Heart left ventricle (tissue), 16 donors: ENCODE measurements at places on chromosomes 2 and 18. TPM values are rescaled to one million over a fixed set of nuclear protein-coding genes. Genes with fewer than 3 reads are reported as not detected.

KCNF1 gene
- polyA plus RNA-seq: 0.22 TPM

ELOA2 gene
- not detected for polyA plus RNA-seq

IL36G gene
- polyA plus RNA-seq: not detected

C2orf81 gene
- polyA plus RNA-seq: 0.91 TPM

GLB1L gene
- polyA plus RNA-seq: 1.8 TPM

DNA sequence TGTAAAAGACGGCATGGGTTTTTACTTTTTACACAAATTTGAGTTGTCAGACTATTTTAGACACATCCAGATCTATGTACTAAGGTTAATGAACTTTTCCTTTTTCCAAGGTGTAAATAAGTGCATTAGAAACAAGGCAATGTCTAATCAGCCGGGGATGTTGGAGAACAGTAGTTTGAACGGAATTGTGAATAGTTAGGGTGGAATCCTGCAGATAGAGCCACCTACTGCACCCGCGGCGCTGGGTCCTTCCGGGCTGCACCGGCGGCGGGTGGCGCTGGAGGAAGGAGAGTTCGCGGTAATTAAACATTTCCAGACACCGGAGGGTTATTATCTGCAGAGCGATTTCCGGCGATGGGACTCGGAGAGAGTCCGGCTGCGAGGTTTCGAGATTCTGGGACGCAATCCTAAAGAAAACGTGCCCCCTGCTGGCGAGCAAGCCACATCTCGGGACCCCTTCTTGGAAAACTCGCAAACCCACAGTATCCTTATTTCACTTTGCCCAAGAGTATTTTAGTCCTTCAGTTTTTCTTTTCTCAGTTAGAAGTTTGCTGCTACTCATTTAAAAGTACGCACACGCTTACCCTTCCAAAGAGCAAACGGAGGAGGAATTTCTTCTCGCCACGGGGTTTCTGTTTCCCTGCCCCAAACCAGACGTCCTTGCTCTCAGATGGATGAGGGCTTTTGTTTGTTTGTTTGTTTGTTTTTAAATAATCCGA is 4.5 kb upstream of the OSR1 start:
- DNase-seq: peak; percentile 85

- DNase-seq: no peak
Measured at GRCh38 chr2:144694456-144694855, 174.5 kb upstream of the ZEB2 start.

DNA sequence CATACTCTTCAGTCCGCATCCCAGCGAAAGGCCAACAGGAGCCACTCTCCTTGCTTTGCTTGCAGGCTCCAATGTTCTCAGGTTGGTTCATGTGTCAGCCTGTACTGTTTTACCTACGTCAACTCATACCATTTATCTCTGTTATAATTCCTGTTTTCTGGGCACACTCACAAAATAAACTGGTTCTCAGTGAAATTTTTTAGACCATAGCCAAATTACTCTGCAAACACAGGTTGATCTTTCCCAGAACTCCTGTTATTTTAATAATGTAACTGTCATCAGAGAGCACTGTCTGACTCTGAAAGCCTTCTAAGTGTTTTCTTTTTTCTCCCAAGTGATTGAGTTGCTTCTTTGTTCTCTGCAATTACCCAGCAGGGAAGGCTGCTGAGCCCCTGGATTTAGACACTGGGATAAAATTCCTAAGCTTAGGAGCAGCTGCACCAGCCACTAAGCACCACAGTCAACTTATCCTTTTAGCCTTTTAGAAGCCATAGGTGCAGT is 111.6 kb upstream of the PIEZO2 start:
- DNase-seq: no peak

DNA sequence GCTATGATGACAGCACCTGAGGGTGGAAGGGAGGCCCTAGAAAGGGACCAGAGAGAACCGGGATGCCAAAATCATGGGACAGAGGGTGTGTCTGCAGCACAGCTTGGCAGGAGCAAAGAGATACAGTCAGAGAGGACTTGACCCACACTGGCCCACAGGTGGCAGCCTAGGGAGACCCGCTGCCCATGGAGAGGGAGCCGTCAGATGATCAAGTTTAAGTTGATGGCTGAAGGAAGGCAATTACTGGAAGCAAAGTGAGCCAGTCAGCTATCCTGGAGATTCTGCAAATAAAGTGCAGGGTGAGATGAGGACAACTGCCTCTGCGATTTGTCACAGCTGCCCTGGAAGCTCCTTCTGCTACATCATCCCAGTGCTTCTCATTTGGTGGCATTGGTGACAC is 74.0 kb downstream of the CMPK2 start:
- DNase-seq: no peak

DNA sequence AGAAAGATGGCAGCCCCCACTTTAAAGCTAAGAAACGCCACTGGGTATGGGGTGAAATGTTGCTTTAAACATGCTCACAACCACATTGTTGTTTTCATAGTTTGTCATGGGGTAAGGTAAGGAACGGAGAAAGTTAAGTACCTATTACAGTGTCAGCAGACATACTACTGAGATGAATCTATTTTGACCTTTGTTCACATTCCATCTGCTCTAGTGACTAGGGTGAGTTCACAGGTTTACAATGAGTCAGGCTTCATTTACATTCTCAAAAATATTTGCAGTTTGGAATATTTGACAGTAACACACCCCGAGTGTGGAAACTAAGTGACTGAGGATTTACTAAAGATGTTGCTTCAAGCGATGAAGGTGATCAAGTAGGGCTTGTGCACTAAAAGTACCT is 428.7 kb upstream of the ACVR2A start:
- no peak for DNase-seq

DNA sequence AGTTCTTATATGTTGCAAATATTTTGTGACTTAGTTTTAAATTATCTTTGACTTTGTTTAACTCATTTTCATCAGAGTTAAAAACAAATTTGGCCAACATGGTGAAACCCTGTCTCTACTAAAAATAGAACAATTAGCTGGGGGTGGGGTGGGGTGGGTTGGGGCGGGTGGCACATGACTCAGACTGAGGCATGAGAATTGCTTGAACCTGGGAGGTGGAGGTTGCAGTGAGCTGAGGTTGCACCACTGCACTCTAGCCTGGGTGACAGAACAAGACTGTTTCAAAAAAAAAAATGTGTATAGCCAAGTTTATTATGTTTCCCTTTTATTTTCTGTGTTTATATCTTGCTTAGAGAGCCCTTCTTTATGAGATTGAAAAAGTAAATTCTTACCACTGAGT is 14.2 kb upstream of the LIPG start:
- no peak for DNase-seq

DNA sequence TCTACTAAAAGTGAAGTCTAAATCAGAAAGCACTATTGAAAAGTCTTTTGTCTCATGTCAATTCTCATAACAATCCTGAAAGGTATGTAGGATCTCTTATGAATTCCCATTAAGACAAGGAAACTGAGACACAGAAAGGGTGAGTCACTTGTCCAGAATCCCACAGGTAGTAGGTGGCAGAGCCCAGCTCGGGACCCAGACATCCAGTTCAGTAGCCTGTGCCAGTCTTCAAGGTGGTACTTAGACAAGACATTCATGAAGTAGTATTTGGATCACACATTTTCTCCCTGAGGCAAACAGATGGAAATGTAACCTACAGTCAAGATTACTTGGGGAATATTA is 14.8 kb upstream of the PARD3B start:
- DNase-seq: no peak

- peak; percentile 42 for DNase-seq
Measured at GRCh38 chr2:636641-637405, 40.4 kb downstream of the TMEM18 start.

DNA sequence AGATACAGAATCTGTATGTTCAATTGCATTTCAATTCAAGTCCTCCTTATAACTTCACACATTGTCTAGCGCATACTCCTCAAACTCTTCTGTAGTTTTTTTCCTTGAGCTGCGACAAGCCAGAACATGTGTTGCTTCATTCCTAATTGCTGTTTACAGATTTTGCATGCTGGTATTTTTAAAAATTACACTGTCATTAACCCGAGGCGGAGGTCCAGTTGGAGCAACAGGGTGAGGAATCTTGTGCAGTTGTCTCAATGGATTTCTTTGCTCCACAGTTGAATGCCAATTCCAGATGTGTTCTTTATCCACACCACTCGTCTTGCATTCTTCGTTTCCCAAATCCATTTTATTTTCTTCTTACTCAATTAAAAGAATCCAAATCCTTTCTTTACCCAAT is 16.4 kb upstream of the SERPINB13 start:
- DNase-seq: no peak
